ENCODE measurements at places on chromosomes 5 and 9.

- DNase-seq, result no peak
These were observed 12.0 kb downstream of the CTNNAL1 start for GRCh38 chr9:109001275-109001676.

DNA sequence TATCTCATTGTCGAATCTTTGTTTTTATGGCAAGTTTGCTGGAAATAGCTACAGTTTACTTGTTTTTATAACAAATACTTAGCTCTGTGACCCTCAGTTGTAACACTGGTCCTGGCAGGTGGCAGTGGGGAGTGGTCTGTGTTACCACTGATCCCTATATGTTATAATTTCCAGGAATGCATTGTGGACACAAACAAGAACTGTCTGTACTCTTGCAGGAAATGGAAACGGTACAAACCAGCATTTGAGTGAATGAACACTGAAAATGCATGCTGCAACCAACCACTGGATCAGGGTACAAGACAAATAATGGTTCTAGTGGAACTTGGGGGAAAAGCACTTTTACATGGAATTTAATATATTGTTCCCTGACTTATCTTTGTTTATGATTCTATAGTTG, 66.5 kb upstream of the PJA2 start:
- no peak for DNase-seq

GRCh38 chr9:71987471-71988371, 72.7 kb downstream of the C9orf57 start:
- DNase-seq, result no peak

- no peak for DNase-seq
These were observed 107.7 kb downstream of the SLC25A46 start for GRCh38 chr5:110846398-110847001.

Measured in retina (tissue), 1 donor.